OCI-LY7 (cell line): ENCODE measurements at places on chromosomes 5 and 9.

DNA sequence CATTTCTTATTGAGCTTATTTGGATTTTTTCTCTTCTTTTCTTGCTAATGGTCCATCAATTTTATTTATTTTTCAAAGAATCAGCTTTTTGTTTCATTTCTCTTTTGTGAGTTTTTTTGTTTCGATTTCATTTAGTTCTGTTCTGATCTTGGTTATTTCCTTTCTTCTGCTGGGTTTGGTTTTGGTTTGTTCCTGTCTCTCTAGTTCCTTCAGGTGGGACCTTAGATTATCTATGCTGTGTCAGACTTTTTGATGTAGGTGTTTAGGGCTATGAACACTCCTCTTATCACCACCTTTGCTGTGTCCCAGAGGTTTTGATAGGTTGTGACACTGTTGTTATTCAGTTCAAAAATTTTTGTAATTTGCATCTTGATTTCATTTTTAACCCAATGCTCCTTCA, 119.8 kb downstream of the GABRG2 start:
- no peak for DNase-seq

- no peak for DNase-seq
Measured at GRCh38 chr5:58046371-58046770, 413.5 kb downstream of the PLK2 start.

GRCh38 chr9:132216861-132217619, 55.2 kb downstream of the NTNG2 start:
- no peak for DNase-seq

GRCh38 chr9:137454597-137455358, 4.4 kb downstream of the NSMF start:
- DNase-seq: no peak

DNA sequence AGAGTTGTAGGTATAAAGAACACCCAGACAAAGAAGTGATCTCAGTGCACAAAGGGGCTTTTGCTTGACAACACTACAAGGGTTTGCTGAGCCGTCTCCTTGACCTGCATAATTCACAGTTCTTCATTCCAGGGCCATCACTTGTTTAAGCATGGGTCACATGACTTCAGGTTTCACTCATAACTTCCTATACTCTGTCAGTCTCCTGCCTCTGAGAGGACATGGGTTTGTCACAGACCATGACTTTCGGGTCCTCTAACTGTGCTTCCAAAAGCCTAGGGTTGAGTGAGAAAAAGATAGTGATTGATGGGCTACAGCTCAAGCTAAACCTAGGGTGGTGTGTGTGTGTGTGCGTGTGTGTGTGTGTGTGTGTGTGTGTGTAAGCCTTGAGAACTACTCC, 166.4 kb downstream of the CDH6 start:
- no peak for DNase-seq

DNA sequence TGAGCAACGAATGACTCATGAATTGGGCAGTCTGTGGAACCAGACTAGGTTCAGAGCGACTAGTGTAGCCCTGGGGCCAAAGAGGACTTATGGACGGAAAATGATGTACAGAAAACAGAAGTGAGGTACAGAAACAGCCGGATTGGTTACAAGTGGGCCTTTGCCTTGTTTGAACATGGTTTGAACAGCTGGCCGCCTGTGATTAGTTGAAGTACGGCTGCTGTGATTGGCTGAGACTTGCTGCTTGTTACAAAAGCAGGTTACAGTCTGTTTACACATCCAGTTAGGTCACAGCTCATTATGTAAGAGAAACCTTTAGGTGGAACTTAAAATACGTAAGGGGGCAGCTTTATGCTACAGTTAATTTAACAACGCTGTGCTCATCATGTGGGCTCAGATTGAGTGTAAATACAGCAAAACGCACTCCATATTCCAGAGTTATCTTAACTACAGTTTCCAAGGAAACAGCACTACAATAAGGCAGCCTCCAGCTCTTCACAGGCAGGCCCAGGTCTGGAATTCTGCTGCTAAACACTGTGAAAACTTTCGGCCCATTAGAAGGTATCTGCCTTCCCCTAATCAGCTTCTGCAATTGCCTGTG, 6.5 kb downstream of the AMACR start:
- no peak for DNase-seq

DNA sequence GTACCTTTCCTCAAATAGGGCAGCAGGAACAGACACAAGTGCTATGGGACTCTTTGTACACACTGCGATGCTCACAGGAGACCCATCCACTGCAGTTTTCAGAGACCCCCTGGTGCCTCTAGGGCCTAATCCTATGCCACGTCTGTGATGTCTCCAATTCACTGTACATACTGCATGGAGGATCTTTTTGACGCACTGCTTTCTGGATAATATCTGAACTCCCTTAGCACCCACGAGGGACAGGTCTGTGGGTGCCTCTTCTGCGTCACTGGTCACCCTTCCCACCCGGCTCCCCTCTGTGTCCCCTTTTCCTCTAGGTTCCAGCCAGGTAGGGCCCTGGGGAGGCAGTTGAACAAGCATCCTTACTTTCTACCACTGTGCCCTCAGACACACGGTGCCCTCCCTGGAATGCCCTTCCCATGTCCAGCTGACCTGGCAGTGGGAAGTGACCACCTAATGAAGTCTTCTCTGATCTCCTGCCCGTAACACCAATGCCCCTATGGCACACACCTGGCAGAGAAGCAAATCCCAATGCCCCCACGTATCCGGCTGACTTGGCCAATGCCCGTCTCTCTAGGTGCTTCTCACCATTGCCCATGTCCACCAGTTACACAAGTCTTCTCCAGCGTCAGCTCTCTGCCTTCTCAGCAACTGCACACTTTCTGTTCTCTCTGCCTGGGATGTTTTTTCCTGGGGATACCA, 41.5 kb downstream of the FOXI1 start:
- no peak for DNase-seq

DNA sequence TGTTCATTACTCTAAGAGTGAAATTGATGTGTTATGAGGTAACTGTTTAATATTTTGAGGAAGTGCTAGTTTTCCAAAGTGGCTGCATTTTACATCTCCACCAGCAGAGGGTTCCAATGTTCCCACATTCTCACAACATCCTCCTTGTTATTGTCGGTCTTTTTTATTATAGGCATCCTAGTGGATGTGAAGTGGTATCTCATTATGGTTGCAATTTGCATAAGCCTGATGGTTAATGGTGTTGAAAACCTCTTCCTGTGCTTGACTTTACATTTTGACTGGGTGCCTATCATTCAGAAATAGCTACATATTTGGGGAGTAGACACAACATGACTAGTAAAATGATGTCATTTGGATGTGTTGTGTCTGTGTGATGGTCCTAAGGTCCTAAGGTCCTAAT, 143.6 kb downstream of the MRPS30 start:
- peak; percentile 26 for DNase-seq

DNA sequence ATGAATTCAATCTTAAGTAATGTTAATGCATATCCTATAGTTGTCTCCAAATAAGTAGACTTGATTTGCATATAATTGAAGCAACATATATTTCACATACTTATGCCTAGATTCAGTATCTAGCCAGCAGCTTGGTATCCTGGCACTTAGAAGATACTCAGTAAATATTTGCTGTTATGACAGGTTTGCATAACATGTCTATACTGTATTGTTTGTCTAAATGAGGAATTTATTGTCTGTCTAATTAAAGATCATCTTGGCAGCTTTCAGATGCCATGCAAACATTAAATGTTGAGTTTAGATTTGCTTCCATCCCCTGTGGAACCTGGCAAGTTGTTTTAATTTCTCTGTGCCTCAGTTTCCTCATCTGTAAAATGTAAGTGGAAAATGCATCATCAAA, 9.4 kb downstream of the IQGAP2 start:
- DNase-seq: no peak
